ENCODE measurements at places on chromosomes 2 and 18.

GRCh38 chr18:28080876-28081300, 96.0 kb downstream of the CDH2 start:
- DNase-seq: no peak

DNA sequence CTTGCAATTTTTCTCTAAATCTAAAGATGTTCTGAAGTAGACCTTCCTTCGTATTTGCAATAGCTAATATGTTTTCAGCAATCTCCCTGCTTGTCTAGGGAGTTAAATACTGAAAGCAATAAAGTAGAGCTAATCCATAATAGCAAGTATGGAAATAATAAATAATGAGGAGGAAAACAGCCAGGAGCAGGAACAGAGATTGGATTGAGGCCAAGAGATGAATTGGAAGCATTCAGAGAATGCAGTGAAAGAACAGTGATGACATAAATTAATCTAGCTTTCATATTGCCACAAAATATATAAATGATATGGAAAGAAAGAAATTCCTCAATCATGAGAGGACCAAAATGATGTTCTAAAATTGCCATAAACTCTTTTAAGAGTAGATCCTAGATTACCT, 679.7 kb downstream of the METTL4 start:
- no peak for DNase-seq

- no peak for DNase-seq
Measured at GRCh38 chr2:10067330-10067729, 12.9 kb downstream of the CYS1 start.

- no peak for DNase-seq
Measured at GRCh38 chr2:219916281-219916680, 288.9 kb downstream of the SLC4A3 start.

GRCh38 chr2:131827481-131828163, 299.9 kb downstream of the CCDC74A start:
- no peak for DNase-seq

DNA sequence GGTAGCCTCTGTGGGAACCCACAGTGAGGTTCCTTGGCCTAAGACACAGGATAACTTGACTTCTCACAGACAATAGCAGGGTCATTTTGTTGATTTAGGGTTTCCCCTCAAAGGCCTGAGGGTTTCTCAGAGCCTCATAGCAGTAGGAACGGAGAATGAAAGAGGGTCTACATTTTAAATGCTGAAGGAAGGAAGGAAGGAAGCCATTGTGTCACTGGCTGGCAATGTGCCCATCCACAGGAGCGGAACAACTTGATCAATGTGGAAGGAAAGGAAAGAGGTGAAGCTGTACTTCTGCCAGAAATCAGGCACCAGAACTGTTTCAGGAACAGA, 5.1 kb downstream of the IL1B start:
- DNase-seq: no peak

GRCh38 chr2:235811446-235812184, 317.8 kb downstream of the AGAP1 start:
- DNase-seq: no peak

DNA sequence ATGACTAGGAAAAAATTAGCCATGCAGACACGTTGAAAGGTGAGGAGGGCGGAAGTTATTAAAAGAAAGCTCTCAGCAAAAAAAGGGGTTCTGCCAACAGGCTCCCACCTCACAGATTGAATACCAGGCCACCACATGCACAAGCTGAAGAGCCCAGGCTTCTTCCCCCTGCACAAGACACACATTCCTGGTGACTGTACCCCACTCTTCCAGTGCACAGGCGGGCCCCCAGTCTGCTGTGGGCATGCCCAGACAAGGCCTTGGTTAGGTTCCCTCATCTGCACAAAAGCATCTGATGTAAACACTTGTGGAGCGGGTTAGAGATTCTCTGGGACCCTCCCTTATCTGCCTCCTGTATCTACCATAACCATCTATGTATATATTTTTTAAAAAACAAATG, 81.7 kb downstream of the AGPS start:
- DNase-seq: no peak

DNA sequence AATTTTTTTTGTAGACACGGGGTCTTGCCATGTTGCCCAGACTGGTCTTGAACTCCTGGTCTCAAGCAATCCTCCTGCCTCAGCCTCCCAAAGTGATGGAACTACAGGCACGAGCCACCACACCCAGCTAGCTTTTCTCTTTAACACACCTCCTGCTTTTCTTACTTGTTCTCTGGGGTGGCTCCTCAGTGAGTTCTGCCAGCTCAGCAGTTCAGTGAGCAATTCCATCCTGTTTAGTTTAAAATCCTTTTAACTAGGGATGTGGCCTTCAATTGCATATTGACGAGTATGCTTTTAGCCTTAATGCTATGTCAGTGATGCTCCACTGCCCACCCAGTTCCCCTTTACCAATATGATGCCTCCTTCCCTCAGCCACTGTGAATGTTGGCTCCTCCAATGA, 16.1 kb downstream of the ZNF397 start:
- DNase-seq: no peak

DNA sequence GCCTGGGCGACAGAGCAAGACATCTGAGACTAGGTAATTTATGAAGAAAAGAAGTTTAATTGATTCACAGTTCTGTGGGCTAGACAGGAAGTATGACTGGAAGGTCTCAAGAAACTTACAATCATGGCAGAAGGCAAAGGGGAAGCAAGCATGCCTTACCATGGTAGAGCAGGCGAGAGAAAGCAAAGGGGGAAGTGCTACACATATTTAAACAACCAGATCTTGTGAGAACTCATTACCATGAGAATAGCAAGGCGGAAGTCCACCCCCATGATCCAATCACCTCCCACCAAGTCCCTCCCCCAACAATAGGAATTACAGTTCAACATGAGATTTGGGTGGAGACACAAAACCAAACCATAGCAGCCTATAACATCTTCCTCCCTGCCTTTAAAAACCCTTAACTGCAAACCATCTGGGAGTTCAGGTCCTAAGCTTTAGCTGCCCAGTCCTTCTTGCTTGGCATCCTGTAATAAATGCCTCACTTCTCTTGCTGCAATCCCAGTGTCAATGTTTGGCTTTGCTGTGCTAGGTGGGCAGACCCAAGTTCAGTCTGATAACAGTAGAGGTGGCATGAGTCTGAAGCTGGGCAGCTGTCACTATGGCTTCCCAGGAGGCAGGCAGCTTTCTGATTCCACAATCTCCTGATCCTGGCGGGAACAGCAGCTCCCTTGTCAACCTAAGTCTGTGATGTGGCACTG, 11.2 kb upstream of the SP5 start:
- no peak for DNase-seq

DNA sequence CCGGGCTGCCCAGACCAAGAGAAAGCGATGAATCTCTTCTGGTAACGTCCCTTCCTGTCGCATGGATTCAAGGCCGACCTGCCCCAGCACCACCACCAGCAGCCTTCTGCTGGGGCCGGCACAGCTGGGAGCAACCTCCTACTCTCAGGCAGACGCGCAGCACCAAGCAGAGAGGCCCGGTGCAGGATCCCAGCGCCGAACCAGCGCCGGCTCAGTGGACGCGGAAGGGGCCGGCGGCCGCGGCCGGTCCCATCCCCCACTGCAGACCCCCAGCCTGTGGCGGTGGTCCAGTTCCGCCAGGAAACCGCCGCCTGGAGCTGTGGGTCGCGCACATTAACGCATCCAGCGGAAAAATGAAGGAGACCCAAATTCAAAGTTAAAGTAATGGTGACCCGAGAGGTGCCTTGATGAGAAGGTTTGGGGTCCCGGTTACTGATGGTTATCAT, 525 bp upstream of the MAL start:
- no peak for DNase-seq

DNA sequence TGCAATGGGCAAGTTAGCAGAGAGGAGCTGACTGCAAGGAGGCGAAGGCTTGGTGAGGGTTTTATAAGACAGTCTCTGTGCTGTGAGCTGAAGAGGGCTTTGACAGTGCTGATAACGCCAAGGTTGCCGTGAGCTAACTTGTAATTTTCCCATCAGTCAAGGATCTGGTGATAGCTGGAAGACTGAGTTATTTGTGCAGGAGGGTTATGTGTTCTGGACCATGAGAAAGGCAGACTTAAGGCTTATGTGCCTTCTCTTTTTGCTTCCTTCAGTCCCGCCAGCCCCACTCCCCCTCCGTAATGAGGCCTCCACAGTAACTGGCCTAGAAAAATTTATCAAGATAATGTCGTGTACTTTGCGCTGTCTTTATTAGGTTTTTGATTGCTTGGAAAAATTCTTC, 94.6 kb downstream of the RTP5 start:
- DNase-seq: no peak

GRCh38 chr18:22987547-22988189, 54.5 kb downstream of the RBBP8 start:
- no peak for DNase-seq

DNA sequence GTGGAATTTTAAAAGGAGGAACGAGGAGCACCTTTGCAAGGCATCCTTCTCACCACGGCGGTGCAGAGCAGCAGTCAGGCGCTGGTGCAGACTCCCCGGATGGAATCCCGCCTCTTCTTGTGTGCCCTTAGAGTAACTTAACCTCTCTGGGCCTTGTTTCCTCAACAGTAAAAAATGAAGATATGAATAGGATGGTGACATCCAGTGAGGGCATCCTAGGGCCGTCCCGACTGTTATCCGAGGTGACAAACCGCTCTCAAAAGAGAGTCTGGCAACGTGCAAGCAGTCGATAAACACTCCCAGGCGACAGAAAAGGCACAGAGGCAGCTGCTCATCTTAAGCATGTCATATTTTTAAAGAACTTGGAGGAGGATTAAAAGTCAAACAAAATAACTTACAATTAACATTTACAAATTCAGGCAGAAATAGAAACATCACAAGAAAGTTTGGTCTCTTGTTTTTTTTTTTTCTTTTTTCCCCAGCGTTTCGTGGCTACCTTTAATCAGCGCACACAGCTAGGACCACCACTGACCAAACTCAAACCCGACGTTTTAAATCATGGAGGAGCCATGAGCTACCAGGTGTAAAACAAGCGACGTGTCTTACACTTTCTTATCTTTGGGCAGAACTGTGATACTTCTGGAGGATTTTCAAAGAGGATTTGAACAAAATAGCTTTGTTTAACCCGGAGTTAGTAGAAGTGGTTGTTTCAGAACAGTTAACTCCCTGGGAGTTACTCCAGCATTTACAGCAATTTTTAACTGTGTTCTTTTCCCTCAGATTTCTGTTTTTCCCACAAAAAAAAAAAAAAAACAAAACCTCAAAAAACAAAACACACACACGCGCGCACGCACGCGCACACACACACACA, 2.1 kb downstream of the MBP start:
- DNase-seq: no peak

- no peak for DNase-seq
Measured at GRCh38 chr18:10379522-10379921, 74.9 kb upstream of the APCDD1 start.

- no peak for DNase-seq
Measured at GRCh38 chr2:26585100-26585499, 56.1 kb downstream of the CIB4 start.

- DNase-seq: no peak
Measured at GRCh38 chr18:2968606-2969005, 44.3 kb downstream of the LPIN2 start.

DNA sequence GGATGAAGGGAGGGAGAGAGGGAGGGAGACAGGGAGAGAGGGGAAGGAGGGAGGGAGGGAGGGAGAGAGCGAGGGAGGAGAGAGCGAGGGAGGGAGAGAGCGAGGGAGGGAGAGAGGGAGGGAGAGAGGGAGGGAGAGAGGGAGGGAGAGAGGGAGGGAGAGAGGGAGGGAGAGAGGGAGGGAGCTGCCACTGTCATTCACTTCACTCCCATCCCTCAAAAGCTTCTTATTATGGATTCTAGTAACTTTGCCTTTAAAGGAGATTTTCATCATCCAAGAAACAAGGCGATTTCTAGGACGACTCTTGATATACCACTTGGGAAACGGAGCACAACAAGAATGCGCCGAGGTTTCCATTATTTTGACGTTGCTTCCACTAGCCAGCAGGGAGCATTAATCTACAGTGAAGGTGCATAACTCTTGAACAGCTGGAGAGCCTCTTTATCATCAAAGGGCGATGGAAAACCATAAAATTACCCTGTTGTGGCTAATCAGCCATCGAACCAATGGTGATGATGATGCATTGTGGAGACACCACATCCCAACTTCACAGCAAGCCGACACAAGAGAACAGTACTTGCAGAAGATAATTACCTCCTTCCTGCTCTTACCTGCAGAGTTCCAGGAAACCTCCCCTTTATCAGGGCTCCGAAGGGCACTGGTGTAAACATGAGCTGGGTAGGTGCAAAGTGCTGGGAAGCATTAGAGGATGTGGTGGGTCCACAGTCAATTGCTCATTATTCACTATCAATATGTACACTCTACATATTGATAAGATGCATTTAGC, 130.5 kb downstream of the EIPR1 start:
- no peak for DNase-seq

DNA sequence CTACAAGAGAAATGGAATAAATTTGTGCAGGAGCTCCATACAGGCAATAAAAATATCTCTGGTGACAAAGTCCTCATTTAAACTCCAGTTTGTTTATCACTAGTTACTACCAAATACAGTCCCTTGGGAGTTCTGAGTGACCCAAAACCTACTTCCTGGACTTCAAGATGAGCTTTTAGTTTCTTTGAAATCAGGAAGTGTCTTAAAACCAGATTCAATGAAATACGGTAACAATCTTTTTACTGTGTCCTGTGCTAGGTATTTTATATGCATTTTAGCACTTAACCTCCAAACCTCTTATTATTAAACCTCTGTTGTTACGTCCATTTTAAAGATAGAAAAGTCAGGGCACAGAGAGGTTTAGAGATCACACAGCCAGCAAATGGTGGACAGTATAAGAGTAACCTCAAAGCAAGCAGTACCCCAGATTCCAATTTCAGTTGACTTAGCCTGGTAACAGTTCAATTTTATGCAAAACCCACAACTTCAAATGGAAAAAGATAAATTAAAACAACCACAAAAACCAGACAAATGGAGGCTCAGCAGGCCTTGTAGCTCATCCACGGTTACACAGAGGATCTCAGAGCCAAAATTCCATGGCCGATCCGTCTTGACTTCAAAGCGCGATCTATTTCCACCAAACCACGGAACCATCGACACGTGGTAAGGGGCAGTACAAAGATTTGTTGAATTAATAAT, 1.3 kb upstream of the KCMF1 start:
- peak; percentile 15 for DNase-seq

DNA sequence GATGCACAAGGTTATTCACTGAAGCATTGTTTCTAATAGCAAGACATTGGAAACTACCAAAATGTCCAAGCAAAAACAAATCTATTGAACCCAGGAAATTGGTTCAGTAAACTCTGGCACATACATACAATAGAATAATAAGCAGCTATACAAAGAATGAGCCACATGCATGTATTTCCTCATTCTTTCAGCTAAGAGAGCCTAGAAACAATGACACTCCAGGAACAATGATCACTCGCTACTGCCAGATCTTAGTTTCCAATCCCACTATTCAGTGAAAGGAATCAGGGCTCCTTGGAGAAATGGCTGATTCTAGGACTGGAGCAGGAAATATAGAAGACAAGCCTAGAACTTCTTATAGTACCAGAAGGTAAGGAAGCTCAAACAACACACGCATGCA, 221.9 kb upstream of the AGAP1 start:
- no peak for DNase-seq

- no peak for DNase-seq
Measured at GRCh38 chr2:18912225-18912888, 323.0 kb upstream of the NT5C1B start.

Measured in activated CD8-positive, alpha-beta memory T cell treated with anti-CD3 and anti-CD28 coated beads for 48 hours (primary cell).